ENCODE measurements at places on chromosomes 13 and 19. TPM values are rescaled to one million over a fixed set of nuclear protein-coding genes. Genes with fewer than 3 reads are reported as not detected.
A peak's percentile ranks its signal among the peaks of the same experiment; 100 is the strongest.

- ATAC-seq, result no peak
These were observed 46.5 kb upstream of the CLDN10 start for GRCh38 chr13:95505986-95506385.

- ATAC-seq, result no peak
These were observed 201.4 kb downstream of the DIAPH3 start for GRCh38 chr13:59962343-59962742.

- ATAC-seq, result peak; percentile 97
These were observed 53.7 kb downstream of the RASA3 start for GRCh38 chr13:114078461-114079451.

The GATAD2A gene
- total RNA-seq, result 58.9 TPM

DNA sequence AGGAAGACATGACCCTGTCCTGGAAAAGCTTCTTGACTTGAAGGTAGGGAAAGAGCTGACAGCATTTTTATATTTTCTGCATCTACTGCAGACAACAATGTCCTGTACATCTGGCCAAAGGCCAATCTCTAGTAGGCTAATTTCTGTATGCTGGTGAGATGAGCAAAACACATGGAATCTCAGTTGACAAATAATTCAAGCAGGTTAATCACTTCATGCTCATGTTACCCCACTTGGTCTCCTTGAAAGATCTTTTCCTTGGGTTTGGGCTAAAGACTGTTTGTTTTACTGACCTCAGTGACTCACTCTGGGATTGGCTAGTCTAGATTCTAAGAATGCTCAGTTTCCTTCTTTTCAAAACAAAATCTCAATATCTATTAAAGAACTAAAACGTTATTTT lies 298.8 kb downstream of the LMO7 start:
- no peak for ATAC-seq

- ATAC-seq, result peak; percentile 24
These were observed 9.8 kb downstream of the ZGLP1 start for GRCh38 chr19:10299545-10300458.

- no peak for ATAC-seq
These were observed 52.2 kb upstream of the RANBP3 start for GRCh38 chr19:6030214-6030507.
